Epithelial cell of prostate (primary cell): ENCODE measurements at places on chromosomes 11 and 22.

GRCh38 chr11:104772806-104773241 is 125.4 kb downstream of the CASP12 start:
- DNase-seq: peak; percentile 85

GRCh38 chr11:61056571-61056970 is 45.7 kb upstream of the CD5 start:
- DNase-seq: no peak

DNA sequence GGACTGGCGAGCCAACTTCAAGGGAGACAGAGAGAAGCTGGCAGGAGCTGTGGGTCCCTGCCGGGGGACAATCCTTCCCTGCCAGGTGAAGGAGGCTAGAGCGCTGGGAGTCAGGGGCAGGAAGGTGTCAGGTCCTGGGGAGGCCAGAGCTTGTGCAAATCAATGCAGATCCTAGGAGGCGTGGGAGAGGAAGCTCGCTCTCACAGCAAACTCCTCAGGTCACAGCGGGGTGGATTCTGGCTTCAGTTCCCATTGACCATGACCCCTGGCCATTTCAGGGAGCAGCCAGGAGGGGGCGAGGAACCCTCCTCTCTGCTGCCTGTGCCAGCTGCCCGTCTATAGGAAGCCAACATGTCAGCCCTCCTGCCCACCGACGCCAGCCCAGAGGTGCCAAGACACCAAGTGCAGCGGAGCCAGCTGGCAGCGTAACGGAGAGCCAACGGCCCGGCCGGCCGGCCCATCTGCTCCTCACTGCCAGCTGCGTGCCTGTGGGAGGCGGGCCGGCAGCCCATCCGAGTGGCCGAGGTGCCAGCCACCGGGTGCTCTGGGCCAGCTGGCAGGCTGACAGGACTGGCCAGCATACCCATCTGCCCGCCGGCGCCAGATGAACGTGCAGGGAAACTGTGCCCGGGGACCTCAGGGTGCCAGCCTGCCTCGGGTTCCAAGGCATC is 374.8 kb downstream of the MIAT start:
- DNase-seq: no peak

DNA sequence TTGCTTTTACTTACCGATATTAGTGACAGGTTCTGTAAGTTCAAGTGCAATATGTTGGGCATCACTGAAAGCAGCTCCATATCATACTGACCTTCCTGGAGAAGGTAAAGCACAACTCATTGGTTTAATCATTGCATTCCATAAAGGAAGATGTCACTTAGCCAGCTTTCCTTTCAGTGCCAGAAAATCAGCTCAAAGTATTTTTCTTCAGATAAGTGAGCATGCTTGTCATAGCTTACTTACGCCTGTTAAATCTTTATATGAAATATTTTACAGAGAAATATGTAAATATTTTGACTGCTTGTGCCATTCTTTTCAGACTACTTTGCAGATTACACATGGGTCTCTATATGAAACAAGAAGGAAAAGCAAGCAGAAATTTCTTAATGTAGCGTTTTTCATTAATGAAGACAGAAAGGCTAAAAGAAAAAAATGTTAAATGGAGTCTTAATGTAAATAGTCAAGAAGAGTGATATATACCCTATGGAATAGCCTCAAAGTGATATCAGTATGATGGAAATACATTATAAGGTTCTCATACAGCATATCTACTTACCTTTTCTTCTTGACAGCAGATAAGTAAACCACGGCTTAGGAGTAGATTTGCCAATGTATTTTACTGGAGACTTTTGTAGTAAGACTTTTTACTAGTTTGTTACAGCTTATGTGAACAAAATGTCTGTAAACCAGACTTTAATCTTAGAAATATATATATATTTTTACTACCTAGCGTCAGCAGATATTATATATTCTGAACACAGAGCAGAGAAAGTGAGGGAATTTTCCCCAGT is 649.7 kb downstream of the METTL15 start:
- DNase-seq: no peak

DNA sequence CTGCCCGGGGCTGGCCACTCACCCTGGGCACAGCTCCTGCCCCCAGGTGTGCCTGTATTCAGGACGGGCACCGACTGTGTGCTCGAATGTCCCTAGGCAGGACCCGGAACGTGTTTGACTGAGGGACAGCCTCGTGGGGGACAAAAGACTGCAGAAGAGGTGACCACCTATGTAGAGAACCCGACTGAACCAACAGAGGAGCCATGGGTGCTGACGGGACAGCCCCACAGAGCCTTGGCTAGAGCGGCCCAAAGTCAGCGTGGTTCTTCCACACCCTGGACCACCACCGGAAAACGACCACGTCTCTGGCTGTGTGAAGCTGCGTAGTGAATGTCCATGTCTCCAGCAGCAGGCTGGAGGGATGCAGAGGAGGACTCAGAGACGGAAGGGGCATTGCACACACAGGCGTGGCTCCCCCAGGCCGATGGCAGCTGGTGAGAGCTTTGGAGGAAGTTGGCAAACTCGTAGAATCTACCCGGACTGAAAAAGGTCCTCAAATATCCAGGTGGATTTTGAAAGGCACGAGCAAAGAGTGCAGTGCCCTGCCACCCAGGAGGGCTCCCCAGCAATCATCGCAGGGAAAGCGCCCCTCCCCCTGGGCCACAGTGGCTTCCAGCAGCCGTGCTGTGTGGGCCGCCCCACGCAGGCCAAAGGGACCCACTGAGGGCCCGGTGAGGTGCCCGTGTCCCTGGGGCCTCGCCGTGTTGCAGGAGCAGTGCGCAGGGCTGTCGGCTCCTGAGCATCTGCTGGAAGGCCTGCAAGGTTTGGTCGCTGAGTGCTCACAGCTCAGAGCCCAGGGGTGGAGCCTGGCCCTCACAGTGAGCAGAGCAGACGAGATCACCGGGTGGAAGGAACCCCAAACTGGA is 17.5 kb upstream of the MUC5B start:
- DNase-seq: no peak

DNA sequence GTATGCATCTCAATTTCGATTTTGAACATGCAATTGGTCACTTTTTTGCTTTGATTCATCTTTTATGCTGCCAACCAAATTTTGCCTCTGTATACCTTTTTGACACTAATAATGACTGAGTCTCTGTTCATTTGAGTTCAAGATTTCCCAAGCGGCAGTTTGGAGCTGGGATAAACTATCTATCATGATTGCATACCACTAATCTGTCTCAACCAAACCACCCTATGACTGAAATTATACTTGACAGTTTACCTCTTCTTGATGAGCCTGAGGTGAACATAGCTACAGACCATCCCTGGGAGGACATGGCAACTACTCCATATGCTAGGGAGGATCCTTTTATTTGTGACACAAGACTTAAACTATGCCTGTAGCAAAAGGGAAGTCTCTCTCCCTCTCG is 146.2 kb downstream of the PAX6 start:
- no peak for DNase-seq

DNA sequence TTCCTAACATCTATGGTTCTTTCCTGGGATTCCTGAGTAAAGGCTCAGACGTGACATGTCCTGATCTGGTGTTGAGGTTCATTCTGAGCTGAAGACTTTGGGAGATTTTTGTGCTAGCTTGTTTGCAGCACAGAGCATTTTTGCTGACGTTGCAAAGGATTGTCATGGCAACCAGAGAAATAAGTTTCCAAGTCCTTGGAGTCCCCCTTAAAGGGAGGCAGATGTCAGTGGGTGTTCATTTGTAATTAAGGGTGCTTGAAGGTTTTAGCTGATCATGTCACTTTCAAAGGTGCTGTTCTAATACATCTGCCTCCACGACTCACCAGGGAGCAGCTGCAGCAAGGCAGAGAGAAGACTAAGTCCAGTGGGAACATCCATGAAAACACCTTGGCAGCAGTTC is 5.4 kb upstream of the SYN3 start:
- no peak for DNase-seq

- no peak for DNase-seq
These were observed 114.9 kb downstream of the C11orf91 start for GRCh38 chr11:33585586-33586209.

DNA sequence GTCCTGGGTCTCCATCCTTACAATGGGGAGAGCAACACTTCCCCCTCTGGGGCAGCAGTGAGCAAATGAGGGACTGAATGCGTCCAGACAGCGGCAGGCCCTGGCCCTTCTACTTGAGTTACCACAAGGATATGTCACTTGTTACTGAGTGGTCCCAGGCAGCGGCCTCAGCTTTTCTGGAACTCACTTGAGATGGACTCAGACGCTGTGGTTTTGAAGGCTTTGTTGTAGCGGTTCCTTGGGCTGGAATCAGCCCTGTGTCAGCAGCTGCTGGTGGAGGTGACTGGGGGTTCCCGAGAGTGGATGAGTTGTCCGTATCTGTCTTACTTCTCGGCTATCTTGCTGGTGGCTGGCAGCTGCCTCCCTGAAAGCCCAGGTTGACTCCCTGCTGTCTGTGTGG is 77.0 kb downstream of the MICAL2 start:
- DNase-seq: no peak

GRCh38 chr11:70397983-70398833 is at the start of gene CTTN:
Gene CTTN (plus strand): TSS chr11:70398529. CDS start chr11:70407298, 8,769 bp downstream.
- DNase-seq: no peak

DNA sequence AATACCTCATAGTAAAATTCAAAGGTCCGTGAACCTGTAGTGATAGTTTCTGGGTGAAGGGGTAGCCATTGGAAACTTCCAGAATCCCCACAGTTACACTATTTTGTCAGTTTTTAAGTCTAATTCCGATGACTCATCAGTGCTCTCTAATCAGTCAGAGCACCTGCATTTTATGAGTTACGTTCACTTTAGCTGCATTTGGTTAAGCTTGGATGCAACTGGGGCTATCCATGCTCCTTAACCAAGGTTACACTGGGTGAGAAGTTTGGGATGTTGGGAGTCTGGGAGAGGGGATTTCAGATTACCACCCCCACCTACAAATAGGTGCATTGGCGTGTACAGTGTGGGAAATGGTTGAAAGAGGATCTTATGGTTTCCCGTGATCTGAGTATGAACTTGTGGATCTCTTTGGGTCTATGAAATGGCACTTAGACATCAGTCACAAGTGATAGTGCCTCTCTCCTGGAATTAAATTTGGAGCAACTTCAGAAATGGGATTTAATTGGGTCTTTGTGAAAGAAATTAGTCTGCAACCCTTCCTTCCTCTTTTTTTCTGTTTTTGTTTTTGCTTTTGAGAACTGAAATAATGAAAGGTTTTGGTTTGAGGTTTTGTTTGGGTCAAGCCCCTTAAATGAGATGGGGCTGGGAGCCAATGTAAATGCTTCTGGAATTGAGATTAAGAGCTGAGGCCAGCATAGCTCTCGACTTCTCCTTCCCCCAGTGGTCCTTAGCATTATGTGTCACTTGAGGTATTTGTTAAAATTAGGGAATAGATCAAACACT is 31.5 kb downstream of the EHF start:
- no peak for DNase-seq

DNA sequence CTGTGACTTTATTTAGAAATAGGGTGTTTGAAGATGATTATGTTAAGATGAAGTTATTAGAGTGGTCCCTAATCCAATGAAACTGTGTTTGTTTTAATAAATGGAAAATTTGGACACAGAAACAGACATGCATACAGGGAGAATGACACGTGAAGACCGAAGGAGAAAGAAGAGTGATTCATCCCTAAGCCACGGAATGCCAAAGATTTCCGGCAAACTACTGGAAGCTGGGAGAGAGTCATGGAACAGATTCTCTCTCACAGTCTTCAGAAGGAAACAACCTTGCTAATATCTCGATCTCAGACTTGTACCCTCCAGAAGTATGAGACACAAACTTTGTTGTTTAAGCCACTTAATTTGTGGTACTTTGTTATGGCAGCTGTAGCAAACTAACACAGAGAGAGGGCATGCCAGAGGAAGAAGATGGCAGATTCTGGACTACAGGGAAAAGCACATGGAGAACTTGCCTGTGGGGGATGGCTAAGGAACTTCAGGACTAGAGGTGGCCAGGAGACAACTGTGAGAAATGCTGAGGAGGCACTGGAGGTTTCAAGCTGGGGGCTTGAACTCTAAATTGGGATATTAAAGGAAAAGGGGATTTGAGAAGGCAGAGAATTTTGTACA is 733.5 kb upstream of the CCDC90B start:
- no peak for DNase-seq

GRCh38 chr11:88535266-88535665 is 197.7 kb upstream of the CTSC start:
- no peak for DNase-seq

DNA sequence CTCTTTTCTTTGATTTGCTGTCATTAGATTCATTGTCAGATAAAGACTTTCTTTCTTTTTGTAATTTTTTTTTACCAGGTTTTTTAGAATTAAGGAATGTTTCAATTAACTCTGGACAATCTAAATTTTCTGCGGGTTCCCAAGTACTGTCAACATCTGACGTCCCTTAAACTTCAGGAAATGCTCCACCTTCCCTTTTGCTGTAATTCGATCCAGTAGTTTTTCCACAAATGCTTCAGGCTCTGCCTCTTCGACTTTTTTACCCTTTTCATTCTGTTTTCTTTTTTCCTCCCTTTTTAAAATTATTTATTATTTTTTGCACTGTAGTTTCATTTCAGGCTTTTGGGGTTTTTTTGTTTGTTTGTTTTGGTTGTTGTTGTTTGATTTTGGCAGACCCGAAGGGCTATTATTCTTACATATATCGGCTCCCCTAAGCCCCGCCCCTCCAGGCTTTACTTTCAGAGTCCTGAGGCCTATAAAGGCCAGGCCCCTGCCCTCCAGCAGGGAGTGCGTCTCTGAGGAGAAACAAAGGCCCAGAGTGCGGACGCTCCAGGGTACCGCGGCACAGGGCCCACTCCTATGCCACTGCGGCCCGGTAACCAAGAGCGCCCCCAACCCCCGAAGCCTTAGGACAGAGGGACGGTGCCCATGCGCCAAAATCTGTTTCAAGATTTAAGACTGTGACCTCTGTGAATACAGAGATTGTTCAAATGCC is 116.4 kb downstream of the TYR start:
- no peak for DNase-seq

- DNase-seq: peak; percentile 72
These were observed 13.8 kb upstream of the POGLUT3 start for GRCh38 chr11:108511851-108512474.

- DNase-seq: no peak
These were observed 34.1 kb downstream of the SERGEF start for GRCh38 chr11:17978553-17979287.

DNA sequence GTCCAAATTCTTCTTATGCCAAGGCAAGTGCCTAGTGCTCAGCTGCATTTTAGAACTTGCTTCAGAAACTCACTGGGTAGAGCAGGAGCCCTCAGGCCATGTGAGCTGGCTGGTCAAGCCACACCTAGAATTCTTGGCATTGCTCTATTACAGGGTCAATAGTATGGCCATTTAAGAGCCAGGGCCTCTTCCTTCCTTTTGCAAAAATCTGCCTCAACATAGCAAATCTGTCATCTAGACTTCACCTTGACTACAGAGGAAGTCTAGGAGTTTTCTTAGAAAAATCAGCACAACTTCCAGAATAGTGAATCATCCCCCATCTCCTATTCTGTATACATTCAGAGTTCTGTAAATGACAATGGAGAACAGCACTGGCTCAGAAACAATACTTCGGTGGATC is 112.0 kb upstream of the TTC12 start:
- no peak for DNase-seq

GRCh38 chr11:132278801-132279574 is 908.6 kb downstream of the NTM start:
- no peak for DNase-seq
